ENCODE measurements at places on chromosomes 5 and 9.

DNA sequence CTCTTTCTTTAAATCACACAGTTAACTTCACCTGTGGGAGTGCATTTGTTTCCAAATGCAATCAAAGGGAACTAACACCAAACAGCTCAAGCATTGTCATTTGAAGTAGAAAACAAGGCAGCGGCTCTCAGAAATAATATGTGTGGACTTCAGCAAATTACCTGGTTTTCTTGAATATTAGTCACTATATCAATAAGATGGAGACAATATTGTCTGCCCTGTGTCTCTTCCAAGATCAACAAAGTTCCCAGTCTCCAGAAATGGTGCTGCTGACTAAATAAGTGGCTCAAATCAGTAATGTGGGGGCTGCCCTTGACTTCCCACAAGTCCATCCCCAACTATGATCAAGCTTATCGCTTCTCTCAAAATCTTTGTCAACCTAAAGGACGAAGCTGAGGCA, 53.1 kb upstream of the CEMIP2 start:
- DNase-seq = no peak

- no peak for DNase-seq
Measured at GRCh38 chr5:135039271-135040033, 5.4 kb upstream of the PITX1 start.

DNA sequence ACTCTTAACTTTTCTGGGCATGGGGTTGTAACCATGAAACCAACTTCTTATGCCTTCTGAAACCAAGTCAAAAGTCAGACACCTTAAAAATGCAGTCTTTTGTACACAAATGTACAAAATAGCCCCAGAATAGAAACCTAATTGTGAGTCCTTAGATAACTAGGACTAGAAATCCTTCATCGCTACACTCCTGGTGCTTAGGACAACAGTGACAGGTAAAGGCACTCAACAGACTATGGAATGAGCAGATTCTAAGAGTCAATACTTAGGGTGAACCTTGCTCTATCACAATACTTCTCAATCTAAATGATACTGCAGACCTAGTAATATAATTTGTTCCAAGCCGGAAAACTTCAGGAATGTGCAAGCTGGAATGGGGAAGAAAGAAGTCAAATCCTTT, 163.7 kb downstream of the PDE4D start:
- no peak for DNase-seq

DNA sequence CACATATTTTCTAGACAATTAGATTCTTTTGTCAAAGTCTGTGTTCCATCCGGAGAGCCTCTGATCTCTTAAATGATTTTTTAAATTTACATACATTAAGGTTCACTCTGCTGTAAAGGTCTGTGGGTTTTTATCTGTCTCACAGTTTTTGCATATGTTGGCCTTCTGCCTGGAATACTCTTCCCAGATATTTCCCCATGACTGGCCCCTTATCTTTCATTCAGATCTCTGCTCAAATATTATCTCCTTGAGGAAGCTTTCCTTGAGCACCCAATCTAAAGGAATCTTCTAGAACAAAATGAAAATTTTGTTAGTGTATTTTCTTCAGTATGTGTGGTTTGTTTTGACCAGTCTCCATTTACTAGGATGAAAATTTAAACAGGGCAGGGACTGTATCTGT, 26.3 kb downstream of the FAF2 start:
- no peak for DNase-seq

GRCh38 chr9:104784098-104784497, 20.2 kb downstream of the NIPSNAP3B start:
- no peak for DNase-seq

DNA sequence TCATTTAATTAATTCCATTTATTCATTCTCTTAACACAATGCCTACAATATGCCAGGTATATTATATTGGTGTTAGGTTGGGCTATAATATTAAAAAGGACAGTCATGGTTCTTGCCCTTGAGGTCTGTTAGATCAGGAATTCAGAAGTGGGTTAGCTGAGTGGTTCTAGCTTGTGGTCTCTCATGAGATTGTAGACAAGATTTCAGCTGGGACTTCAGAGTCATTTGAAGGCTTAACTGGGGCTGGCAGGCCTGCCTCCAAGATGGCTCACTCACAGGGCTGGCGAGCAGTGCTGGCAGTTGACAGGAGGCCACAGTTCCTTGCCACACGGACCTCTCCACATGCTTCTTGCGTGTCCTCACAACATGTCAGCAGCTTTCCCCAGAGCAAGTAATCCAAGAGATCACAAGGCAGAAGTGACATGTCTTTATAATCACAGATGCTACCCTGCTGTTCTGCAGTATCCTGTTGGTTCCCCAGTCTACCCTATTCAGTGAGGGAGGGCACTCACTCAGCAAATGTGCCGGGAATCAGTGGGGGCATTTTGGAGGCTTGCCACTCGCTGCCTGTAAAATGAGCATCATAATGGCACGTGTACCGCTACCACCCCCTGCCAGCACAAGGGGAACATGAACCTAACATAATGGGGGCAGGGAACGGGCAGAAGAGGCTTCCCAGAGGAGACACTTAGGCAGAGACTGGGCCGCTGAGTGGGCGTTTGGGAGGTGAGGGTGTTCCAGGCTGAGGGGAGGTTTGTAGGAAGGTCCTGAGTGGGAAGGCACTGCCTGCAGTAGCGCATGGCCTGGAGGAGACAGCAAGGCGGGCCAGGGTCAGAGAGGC, 70.0 kb downstream of the EXOSC2 start:
- no peak for DNase-seq

DNA sequence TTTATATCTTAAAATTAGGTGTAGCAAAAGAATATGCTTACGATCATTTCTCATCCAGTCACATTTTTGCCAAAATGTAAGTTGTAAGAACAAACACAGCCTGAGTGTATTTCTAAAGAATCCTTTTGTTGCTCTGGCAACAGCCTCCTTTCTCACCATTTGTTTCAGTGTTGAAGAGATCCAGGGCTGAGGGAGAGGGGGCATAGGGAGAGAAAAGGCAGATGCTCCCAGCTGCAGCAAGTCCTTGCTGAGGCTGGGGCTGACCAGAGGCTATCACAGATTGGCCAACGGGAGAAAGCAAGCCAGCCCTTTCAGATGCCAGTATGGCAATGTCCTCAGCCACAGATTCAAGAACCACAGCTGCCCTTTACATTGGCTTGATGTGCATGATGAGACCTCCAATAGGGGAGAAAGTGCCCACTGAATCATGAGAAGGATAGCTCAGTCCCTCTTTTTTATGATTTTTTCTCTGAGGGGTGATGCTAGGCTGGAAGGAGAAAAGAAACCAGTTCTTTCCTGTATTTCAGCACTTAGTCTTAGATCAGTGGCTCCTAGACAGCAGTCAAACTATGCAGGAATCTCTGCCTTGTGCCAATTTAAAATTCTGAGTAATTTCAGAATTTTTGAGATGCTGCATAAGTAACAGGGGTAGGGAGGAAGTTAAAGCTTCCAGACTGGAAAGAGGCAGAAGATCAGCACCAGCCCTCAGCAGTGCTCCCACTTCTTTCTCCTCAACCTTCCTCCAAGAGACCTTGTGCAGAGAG, 142.1 kb downstream of the LHFPL2 start:
- no peak for DNase-seq

GRCh38 chr5:135641734-135642487, 63.1 kb upstream of the CXCL14 start:
- no peak for DNase-seq

DNA sequence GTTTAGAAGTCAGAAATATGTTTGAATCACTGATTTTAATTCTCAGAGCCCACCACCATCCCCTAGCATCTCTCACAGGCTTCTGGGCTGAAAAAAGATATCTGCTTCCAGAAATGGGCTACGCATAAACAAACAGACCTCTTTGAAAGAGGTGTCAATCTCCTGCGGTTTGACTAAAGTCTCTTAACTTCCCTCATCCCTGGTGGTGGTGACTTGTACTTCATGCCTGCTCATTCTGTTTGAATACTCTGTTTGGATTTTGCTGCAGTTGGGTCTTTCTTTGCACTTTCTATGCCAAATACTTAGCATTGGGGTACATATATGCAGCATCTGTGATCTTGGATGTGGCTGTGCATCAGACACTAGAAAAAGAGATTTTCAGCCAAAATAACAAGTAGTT, 157.2 kb upstream of the ATP10B start:
- no peak for DNase-seq

DNA sequence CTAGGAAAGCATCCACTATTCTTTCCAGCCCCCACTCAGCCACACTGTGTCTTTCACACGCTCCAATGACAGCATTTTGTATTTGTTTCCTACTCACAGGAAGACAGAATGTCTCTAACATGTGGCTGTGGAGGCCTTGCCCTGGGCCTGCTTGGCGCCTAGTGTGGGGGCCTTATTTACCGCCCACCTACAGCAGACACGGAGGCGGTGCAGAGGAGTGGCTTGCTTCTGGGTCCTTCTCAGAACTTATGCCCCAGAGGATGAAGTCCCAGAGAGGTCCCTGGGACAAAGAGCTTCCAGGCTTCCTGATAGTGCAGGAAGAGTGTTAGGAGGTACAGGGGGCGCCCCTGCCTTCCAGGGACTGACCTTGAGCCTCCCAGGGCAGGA, 8.5 kb upstream of the MRNIP start:
- no peak for DNase-seq

DNA sequence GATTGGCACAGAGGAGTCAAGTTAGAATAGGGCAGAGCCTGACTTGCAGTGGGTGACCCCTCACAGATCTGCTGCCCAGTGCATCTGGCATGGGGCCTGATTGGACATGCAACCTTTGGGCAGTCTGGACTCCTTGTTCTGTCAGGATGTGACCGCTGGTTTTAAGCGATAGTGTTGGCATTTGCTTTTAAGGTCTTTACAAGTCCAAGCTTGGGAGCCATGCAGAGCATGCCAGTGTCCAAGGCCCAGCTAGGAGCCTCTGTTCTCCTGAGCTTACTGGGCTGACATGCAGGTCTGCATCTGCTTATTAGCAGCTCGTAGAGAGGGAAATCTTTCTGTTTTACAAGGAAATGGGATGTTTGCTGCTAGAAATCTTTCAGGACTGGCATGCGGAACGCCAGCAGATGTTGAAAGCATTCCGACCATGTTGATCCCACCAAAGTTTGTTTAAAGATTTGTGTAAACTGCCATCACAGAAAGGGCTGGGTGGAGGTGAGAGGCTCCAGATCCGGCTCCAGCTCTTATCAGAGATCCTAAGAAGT, 27.5 kb downstream of the GADD45G start:
- DNase-seq = no peak

GRCh38 chr9:113673726-113674125, 202.4 kb upstream of the ZNF618 start:
- DNase-seq = no peak

DNA sequence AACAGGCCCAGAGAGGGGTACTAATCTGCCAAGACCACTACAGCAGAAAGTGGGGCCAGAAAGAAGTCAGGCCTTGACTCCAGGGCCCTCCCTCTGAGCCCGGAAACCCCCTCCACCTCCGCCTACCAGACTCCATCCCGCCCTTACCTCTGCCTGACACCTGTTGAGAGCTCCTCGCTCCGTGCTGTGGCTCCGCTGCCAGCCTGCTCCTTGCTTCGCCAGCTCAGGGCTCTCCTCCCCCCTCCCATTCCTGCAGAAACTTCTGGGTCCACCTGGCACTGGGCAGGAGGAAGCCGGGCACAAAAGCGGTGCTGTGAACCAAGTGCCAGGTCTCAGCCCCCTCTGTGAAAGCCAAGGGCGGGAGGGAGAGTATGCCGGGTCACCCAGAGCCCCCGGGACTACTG, 6.4 kb upstream of the ST6GALNAC6 start:
- DNase-seq = no peak

- no peak for DNase-seq
Measured at GRCh38 chr5:93302711-93303110, 278.3 kb downstream of the NR2F1-AS1 start.

GRCh38 chr5:10452768-10453331, 11.2 kb downstream of the ROPN1L start:
- no peak for DNase-seq

- no peak for DNase-seq
Measured at GRCh38 chr5:79284846-79285245, 48.9 kb downstream of the JMY start.

- no peak for DNase-seq
Measured at GRCh38 chr9:33223696-33224095, 16.3 kb upstream of the SPINK4 start.

- DNase-seq = no peak
Measured at GRCh38 chr9:16627521-16627920, 242.9 kb downstream of the BNC2 start.

DNA sequence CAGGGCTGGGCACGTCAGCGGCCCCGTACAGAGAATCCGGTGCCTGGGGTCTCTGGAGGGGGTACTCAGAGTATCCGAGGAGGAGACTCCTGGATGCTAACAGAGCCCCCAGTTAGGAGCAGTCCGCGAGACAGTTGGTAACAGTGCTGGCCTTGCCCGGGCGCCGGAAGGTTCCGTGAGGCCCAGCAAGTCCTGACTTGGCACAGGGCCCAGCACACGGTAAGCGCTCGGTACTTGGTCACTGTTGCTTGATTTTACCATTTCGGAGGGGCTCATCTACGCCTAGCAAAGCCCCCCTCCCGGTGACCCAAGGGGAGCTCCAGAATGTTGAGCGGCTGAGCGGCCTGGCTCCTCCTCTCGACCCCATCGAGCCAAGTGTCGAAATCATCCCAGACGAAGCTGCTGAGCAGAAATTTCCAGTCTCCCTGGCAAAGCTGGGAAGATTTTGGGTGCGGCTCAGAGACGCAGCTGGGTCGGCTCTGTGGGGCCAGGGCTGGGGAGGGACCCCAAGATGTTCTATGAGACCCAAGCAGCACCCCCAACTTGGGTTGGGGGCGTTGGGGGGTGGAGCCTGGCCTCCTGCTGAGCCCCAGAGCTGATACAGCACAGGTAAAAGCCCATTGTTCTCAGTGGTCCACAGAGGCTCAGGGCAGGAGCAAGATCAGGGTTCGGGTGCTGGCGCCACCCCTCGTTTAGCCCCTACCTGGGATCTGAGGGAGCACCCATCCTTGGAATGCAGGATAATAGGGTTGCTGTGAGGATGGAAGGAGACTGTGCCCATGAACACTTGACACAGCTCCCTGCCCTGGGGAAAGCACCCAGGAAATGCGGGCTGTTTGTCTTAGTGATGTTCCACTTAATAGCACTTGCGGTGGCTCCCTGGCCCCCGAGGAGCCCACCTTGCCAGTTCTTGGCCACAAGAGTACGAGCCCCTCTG, 137.2 kb downstream of the C9orf50 start:
- DNase-seq = no peak

- no peak for DNase-seq
Measured at GRCh38 chr5:81694726-81695125, 56.2 kb downstream of the SSBP2 start.

- no peak for DNase-seq
Measured at GRCh38 chr9:23826120-23826629, at the start of gene ELAVL2. ELAVL2 (minus strand) TSS chr9:23826240; CDS start chr9:23762234, 64,006 bp downstream.

GRCh38 chr5:93580927-93581445, at the start of gene NR2F1-AS1:
NR2F1-AS1 (minus strand) TSS chr5:93581219.
- no peak for DNase-seq

DNA sequence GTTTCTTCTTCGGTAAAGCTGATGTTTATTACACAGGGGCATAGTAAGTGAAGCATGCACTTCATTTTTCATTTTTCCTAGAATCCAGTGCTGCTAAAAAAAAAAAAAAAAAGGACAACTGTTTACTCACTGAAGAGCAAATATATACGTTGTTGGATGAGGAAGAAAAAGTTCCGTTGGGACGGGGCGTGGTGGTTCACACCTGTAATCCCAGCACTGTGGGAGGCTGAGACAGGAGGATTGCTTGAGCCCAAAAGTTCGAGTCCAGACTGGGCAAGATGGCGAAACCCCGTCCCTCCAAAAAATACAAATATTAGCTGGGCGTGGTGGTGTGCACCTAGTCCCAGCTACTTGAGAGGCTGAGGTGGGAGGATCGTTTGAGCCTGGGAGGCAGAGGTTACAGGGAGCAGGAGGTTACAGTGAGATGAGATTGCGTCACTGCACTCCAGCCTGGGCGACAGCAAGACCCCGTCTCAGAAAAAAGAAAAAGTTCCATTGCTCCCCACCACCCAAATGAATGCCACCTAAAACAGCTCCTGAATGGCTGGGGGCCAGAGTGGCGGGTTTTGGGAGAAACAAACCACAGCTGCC, 60.1 kb upstream of the GNE start:
- no peak for DNase-seq

All from stimulated activated CD4-positive, alpha-beta T cell treated with anti-CD3 and anti-CD28 coated beads, Interleukin-1b, Interleukin-23, amount 100 ng/mL, for 1 hour (primary cell).